Suppressor macrophage treated with lipopolysaccharide for 4 hours (primary cell): ENCODE measurements at places on chromosomes 3 and 15.

GRCh38 chr3:171809611-171809860 lies 747 bp downstream of the PLD1 start:
- DNase-seq: no peak

GRCh38 chr3:187321766-187322165 lies 30.2 kb upstream of the MASP1 start:
- DNase-seq: no peak

DNA sequence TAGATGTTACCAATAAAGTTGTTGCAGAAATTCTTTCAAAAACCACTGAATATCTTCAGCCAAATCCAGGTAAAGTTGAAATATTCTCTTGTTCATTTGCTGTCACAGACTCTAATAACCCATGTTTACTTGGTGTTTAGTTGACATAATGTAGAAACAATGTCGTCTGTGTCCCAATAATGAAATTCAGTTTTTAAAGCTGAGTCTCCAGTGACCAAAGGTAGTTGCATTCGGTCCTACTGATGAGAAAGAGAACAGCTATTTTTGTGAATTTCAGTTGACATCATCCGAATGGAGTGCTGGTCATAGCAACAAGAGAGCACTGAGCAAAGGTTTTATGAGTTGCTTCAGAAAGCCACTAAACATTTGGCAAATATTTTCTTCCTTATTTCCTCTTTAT lies 88.8 kb upstream of the ADAMTSL3 start:
- DNase-seq: no peak

DNA sequence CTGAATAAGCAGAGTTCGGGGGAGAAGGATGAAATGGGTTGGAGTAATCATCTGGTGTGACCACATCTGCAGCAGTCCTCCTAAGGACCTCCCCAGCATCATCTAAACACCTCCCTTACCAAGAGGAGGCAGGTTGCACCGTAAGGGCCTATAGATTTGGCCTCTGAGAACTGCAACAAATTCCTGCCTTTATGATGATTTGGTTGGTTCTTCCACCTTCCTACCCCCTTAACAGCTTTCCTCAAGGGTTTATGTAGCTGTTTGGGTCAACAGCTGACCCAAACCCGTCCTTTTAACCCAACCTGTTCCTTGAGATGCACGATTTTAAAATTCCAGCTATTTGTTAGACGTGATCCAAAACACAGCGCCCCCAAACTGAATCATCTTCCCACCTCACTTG lies 58.2 kb downstream of the AAGAB start:
- no peak for DNase-seq

GRCh38 chr15:58398071-58398470 lies 33.7 kb upstream of the LIPC start:
- no peak for DNase-seq

GRCh38 chr3:4675704-4676103 lies 182.6 kb downstream of the ITPR1 start:
- DNase-seq: no peak

DNA sequence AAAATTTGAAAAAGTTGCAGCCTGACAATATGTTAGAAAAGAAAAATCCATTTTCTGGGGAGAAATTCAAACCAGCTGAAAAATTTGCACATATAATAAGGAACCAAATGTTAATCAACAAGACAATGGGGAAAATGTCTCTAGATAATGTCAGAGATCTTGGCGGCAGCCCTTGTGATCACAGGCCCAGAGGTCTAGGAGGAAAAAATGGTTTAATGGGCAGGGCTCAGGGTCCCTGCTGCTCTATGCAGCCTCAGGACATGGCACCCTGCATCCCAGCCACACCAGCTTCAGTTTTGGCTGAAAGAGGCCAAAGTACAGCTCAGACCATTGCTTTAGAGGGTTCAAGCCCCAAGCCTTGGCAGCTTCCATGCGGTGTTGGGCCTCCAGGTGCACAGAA lies 701.9 kb downstream of the IGSF11 start:
- DNase-seq: no peak

- DNase-seq: no peak
Measured at GRCh38 chr15:86659724-86660411, 580.2 kb downstream of the AGBL1 start.

- no peak for DNase-seq
Measured at GRCh38 chr15:38514601-38515000, 50.0 kb downstream of the RASGRP1 start.

- DNase-seq: peak; percentile 24
Measured at GRCh38 chr3:154540950-154541604, 111.1 kb upstream of the GPR149 start.

DNA sequence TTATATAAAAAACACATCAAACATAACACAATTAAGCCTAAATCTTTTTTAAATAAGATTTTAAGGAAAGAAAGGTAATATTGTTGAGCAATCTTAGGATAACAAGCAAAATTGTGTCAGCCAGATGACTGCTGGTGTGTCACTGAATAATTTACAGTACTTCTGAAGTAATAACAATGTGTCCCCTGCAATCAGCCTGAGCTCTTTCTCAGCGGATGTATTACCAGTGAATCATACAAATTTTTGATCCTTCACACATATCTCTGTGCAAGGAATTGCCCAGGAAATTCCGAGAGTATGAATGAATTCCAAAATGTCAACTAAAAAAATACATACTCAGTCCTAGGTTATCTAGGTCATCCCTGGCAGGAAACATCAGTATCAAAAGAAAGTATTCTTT lies 76.6 kb upstream of the PTX3 start:
- DNase-seq: no peak

DNA sequence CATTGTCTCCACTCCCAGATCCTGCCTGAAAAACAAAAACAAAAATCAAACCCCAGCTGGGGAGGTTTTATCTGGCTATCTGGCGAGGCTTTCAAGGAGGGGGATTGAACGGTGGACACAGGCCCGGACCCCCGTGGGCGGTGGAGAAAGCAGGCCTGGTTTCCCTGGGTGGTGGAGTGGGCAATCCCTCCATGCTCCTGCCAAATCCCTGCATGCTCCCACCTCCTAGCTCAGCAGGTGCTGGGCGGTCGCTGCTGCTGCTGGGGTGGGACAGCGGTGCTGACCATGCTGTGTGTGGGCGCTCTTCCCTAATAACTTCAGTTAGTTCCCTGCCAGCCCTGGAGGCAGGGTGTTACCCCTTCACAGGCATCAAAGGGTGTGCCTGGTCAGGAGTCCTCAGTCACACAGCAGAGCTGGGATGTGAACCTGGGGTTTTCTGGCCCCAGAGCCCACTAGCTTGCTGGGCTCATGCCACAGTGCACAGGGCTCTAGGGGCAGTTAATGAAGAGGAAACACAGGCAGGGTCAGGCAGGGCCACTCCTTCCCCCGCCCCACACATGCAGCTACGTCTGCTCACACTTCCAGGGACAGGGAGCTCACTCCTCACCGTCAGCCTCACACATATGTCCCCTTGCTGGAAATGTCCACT lies 15.9 kb upstream of the PLXND1 start:
- DNase-seq: no peak

DNA sequence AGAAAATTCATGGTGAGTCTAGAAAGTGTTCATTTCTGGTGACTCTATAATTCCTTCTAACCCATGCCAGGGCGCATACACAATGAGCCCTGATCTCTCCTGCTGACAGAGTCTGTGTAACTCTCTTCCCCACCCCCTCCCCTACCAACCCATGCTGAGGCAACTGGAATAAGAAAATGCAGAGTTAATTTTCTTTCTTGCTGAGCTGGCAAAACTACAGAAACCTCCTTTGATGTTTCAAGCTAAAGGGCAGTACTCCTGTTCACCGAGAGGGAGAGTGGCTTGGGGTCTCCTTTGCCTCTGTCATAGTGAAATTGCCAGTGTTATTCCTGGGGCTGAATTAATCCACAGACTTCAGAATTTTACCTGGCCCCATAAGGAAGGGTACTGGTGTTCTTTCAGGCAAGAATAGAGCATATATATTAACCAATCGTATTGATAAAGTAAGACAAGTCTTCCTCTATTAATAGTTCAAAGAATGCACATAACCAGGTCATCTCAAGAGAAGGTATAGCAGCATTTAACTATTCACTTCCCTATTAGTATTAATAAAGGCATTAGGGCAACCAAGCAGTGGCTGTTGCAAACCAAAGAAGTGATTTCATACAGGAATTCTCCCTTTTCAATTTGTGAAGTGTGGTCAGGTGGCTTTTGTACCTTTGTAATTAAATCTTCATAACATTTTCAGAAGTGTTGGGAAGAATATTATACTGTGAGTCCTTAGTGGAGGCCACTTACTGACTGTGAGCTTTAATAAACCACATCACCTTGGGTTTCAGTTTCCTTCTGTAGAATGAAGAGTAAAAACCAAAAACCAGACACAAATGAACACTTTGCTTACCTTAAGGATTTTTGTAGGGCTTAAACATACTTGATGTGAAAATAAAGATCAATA lies 4.1 kb downstream of the GAP43 start:
- no peak for DNase-seq

DNA sequence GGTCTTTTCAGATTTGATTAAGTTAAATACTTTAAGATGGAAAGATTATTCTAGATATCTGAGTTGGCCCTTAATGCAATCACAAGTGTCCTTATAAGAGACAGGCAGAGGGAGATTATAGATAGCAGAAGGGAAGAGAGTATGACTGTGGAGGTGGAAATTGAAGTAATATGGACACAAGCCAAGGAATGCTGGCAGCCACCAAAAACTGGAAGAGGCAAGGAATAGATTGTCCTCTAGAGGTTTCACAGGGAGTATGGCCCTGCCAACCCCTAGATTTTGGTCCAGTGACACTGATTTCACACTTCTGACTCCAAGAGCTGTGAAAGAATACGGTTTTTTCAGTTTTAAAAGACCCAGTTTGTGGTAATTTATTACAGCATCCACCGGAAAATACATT lies 1498.7 kb upstream of the CADM2 start:
- no peak for DNase-seq
